ENCODE measurements at places on chromosomes 1 and 21.

- no peak for DNase-seq
Observed at GRCh38 chr1:202130816-202131522, 8.3 kb downstream of the GPR37L1 start.

GRCh38 chr1:109924316-109924715, 13.7 kb downstream of the CSF1 start:
- DNase-seq = peak; percentile 16

- no peak for DNase-seq
Observed at GRCh38 chr1:58436615-58437297, 109.8 kb downstream of the OMA1 start.

DNA sequence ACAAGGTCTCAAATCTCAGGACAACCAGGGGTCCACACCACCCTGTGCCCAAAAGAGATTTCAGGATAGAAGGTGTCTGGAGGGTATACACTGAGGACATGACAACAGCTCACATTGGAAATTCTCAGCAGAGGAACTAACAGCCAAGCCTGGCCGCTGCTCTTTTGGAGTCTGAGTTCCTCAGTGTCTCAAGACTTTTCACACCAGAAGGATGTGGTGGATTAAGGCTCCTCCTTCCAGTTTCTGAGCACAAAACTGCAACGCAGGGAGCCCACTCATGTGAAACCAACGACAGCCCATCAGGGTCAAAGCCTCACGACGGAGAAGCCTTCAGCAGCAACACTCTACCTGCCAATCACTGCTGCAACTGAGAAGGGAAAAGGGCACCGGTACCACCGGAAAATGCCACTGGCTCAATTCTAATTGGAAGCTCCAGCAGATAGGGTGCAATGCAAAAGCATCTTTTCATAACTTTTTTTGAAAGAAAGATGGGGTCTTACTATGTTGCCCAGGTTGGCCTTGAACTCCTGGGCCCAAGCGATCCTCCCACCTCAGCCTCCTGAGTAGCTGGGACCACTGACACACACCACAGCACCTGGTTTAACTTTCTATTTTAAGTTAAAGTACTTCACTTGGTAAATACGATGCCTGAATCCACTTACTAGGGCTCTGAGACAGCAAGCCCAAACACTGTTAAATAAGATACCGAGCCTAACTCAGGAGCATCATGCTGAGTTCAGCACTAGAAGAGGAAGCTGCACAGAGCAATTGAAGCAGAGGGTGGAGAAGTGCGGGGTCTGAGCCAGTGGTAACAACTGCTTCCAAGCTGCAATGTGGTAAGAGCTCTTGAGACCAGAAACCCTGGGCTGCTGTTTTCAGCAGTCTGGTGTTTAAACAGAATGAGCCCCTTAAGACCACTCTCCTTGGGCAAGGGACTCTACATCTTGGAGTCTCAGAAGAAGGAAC, 7.8 kb downstream of the CAPZB start:
- DNase-seq = no peak

DNA sequence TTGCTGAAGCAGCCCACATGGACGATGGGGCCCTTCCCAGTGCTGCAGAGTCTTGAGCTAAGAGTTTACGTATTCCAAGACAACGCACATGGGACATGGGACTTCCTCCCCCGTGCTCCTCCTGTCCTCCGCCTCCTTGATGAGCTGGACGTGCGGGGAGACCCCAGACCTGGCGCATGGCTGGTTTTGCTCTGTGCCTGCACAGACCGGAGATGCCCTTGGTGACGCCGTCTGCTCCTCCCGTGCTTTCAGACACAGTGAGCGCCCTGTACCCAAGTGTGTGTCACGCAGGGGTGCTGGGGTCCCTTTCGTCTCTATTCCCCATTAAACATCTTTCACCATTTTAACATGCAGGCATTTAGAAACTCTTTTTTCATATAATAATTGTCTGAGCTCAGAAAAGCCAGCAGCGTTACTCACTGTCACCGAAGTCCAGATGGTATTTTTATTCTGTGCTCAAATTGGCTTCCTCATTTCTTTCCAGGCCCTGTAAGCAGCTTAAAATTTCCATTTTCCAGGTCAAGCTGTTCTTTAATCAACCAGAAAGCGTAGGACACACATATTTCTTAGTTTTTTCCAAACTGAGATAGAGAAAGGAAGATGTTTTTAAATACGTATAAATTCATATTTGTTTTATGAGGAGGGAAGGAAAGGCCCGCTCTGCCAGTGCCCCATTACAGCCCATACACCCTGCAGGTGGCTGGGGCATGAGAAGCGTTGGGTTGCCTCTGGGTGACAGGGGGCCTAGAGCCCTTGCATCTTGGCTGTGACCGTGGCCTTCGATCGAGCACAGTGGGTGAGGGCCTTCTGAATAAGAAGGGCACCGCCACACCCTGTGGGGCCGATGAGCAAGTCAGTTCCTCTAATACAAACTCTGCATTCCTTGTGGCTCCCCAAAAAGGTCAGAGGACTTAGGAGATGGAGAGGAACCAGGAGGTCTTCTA, 17.9 kb upstream of the ZBTB21 start:
- no peak for DNase-seq

- DNase-seq = no peak
Observed at GRCh38 chr1:89254658-89255287, 17.9 kb downstream of the GBP5 start.

- no peak for DNase-seq
Observed at GRCh38 chr1:85650645-85651044, 57.6 kb downstream of the ZNHIT6 start.

DNA sequence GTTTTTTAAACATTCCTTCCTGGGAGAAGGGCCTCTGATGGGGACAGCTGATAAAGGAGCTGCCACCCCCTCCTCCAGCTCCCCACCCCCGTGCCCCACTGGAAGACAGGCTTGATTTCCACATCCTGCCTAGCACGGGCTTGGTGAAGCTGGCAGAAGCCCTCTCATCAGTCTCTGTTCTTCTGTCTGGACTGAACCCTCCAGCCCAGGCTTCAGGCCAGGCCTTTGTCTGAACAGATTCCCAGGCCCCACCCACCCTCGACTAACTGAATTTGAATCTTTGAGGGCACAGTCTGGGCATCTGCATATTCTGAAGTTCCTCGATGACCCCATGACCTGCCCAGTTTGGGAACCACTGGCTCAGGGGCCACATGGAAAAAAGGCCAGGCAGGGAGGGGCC, 75.3 kb downstream of the CD58 start:
- no peak for DNase-seq

- no peak for DNase-seq
Observed at GRCh38 chr1:160911925-160912324, 26.9 kb upstream of the ITLN1 start.

DNA sequence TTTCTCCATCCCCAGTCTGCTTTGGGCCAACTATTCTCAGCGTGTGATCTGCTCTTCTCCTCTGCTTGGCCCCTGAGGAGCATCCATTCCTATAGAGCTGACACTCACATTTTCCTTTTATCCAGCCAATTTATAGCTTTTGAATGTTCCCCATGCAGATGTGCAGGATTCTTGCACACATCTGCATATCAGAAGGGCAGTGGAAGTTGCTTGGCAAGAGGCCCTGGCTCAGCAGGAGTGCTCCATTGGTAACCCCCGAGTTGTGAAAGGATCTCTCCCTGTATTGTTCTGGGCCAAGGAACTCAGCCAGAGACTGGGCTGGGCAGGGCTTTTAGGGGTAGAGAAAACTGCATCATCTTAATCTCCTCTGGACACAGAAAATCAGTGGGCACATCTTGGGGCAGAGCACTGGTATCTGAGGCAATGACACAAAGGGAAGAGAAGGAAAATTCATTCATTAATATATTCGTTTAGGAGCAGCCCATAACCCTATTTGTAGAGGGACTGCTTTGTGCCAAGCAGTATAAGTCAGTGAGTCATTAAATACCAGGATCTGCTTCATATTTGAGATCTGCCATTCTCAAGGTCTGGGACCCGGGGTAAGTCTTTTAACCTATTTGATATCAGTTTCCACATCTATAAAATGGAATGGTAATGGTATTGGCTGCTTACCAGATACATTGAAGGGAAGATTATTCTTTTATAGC, 31.0 kb upstream of the BEND5 start:
- no peak for DNase-seq

DNA sequence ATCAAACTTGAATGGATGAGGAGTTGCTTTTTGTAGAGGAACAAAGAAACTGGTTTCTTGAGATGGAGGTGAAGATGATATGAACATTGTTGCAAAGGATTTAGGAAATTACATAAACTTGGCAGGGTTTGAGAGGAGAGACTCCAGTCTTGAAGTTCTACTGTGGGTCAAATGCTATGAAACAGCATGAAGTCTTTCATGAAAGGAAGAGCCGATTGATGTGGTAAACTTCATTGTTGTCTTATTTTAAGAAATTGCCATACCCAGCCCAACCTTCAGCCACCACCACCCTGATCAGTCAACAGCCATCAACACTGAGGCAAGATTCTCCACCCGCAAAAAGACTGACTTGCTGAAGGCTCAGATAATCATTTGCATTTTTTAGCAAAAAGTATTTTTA, 52.2 kb downstream of the SIPA1L2 start:
- no peak for DNase-seq

DNA sequence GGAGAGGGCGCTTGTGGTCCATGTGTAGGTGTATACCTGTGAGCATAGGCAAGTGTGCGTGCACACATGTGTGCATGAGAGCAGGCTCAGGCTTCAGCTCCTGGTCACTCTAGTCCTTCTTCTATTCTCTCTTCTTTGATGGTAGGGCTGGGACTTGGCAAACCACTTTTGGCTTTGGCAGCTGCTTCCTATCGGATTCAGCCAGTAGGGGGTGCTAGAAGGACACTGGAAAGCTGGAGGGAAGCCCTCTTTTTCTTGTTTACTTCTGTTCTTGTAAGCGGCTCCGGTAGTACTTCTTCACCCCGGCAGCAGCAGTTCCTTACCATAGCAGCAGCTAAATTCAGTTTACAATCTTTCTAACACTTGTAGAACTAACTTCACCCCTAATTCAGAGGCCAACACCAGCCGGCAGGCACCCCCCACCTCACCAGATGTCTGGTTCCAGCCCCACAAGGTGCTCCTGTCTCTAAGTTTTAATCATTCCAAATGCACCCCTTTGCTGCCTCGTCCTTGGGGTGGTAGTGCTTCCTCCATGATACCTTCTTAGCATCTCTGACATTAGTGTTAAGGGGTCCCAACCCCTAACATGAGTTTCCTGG, 25.1 kb downstream of the NENF start:
- peak; percentile 60 for DNase-seq
